Gastroesophageal sphincter (tissue), 4 donors: ENCODE measurements at places on chromosomes 7 and 10.
A peak's percentile ranks its signal among the peaks of the same experiment; 100 is the strongest.

DNA sequence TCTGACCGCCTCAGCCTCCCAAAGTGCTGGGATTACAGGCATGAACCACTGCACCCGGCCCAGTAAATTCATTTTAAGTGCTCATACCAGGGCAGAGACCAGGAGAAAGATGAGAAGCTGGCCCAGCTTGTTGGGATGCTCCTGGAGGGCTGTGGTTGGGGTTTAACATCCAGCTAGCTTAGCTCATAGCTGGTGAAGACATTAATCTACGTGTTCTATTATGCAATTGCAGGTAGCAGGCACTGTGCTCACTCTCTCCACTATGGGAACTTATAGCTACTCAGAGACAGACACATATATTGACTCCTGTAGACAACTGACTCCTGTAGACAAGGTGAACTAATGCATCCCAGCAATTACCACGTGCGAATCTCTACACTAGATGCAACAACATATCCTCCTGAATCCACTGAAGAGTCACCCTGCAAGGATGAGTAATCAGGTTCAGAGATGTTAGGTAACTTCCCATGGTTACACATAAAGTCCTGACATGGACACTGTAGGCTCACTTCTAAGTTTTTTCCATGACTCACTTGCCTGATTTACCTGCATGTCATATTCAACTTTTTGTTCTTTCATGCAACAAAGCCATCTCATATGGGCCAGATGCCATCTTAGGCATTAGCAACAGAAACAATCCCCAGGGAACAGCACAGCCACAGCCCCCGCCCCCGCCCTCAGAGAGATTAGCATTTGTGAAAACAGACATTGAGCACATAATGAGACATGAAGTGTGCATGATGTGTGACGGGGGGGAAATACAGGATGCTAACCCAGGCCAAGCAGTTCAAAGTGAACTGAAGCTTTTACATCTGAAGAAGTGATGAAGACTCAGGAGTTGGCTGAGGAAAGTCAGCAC is 37.2 kb downstream of the ERLIN1 start:
- no peak for ATAC-seq

DNA sequence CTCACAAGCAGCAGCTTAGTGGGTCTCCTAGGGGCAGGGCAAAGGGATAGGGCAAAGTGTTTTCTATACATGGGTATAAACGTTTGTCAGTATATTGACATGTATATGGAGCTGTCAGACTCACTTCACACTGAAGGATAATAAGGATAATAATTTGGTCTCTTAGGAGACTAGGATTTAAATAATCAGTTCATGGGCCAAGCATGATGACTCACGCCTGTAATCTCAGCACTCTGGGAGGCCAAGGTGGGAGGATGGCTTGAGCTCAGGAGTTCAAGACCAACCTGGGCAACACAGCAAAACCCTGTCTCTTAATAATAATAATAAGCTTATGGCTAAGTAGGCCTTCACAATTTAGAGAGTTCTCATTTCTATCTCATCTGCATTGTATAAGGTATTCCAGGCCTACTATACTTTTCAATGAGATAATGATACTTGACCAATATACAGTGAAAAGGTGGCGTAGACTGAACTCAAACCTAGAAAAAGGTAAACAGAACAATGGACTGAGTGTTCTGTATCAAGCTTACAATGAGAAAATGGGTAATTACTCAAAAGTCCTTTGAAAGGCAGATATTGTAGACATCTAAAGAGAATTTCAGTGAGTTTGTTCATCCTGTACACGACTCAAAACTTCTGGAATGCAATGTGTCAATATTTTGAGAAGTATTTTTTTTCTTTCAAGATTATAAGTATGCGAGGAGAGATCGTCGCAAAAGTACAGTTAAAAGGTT is 7.0 kb downstream of the GSAP start:
- no peak for ATAC-seq

DNA sequence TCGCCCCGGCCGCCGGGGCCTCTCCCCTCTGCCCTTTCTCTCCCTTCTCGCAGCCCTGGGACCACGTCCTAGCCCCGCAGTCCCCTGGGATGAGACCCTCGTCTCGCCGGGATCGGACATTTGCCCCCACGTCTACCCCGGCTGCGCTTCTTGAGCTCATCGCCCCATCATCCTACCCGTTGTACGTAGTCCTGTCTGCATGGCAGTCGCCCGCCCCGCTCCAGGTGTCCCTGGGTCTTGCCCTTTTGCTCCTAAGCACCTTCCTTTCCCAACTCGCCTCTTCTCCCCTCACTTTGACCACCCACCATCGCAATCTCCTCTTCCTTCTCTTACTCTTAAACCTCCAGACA is 582 bp downstream of the TPST1 start:
- peak; percentile 0 for ATAC-seq

- no peak for ATAC-seq
These were observed 22.4 kb upstream of the GDF10 start for GRCh38 chr10:47277352-47278151.

- no peak for ATAC-seq
These were observed 380.7 kb downstream of the DNAJB6 start for GRCh38 chr7:157717211-157718174.

- ATAC-seq, result no peak
These were observed 417.7 kb upstream of the CELF2 start for GRCh38 chr10:10600004-10600403.

GRCh38 chr7:105268056-105268455 is 120.7 kb downstream of the SRPK2 start:
- ATAC-seq, result no peak

- no peak for ATAC-seq
These were observed 59.1 kb upstream of the PPIF start for GRCh38 chr10:79287973-79288723.

GRCh38 chr7:108181073-108181985 is 51.2 kb upstream of the LAMB4 start:
- ATAC-seq, result no peak

DNA sequence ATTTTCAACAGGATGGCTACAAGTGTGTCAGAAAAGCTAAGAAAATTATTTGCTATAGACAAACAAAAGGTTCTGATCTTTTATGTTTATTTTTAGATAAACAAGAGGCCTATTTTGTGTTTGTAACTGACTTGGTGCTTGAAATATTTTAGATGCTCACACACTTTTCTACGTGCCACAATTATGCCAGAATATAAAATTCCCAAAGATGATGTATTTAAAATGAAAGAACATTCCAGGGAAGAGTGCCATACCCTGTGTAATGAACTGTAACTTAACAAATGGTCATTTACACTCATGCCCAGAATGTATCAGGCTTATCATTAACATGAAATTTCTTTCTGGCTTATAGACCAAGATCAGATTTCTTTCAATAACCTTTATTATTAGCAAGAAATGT is 144.9 kb upstream of the MTPN start:
- ATAC-seq, result no peak

DNA sequence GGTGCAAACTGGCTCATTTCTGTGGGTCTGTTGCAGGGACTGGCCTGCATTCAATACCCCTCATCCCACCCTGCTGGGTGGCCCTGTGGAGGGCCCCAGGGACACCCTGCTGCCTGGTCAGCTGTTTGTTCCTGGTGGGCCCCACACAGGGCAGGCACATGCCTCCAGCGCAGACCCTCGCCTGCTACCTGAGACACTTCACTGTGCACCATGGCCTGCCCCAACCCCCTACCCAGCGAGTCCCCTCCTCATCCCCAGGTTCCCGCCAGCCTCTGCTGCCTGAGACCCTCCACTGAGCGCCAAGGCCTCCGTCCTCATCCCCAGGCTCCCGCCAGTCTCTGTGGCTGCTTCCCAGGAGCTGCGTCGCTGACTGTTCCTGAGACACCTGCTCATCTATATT is 16.8 kb downstream of the GPR146 start:
- ATAC-seq, result no peak

- ATAC-seq, result no peak
These were observed 31.5 kb upstream of the NRP1 start for GRCh38 chr10:33365871-33366411.

DNA sequence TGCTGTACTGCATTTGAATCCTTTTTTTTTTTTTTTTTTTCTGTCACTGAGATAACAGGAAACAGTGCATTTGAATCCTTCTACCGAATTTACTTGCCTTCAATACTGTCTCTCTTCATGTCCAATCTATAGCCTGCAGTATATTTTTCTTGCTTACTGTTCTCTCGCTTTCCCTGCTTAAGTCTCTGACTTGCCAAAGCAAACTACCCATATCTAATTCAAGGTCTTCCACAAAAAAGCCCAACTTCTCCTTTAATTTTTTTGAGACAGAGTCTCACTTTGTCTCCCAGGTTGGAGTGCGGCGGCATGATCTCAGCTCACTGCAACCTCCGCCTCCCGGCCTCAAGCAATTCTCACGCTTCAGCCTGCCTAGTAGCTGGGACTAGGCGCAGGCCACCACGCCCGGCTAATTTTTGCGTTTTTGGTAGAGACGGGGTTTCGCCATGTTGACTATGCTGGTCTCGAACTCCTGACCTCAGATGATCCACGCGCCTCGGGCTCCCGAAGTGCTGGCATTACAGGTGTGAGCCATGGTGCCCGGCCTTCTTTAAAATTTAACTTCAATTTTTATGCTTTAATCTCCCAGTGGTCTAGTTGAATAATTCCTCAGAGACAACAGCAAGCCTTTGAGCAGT is 882 bp downstream of the PDCD11 start:
- no peak for ATAC-seq

- ATAC-seq, result no peak
These were observed 2.9 kb downstream of the BNIP3 start for GRCh38 chr10:131978851-131979250.
